Germinal center (tissue), 1 donor: ENCODE measurements at places on chromosomes 12 and 14.

DNA sequence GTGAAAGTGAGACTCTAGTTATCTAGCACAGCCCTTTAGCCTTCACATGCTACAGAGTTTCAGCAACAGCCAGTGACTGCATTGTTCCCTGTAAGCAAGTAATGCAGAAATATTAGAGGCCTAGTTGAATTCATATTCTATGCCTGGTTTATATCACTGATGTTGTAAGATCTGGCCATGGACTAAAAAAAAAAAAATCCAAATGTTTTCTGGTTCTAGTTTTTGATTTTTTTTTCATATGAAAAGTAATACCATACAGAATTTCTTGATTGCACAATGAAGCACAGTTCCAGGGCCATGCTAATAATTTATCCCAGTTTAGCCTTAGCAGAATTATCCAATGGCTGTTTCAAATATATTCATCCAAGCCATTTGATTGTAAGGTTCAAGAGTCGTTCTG is 341.5 kb upstream of the DDHD1 start:
- no peak for DNase-seq

- DNase-seq, result no peak
Observed at GRCh38 chr12:91980389-91980821, 165.2 kb downstream of the BTG1 start.

DNA sequence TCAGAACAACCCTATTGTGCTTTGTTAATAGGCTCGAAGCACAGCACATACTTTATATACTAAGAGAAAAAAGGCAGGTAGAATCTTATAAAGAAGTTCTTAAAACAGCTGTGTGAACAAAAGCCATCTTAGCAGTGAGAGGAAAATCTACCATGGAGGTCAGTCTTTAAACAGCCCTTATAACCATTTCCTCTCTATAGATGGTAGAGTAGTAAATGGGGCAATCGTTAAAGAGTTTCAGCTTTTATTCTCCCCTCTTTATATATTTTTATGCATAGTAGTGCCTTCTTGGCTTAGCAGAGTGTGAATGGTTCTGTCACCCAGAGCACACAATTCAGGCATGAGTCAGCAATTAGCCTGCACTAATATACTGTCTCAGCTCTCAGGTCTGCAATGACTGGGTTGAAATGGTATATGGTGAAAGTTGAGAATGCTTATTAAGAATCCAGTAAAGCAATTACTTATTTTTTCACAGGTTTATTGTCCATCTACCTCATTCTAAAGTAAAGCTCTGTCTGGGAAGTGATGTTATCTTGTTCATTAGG is 305.0 kb downstream of the NELL2 start:
- no peak for DNase-seq

DNA sequence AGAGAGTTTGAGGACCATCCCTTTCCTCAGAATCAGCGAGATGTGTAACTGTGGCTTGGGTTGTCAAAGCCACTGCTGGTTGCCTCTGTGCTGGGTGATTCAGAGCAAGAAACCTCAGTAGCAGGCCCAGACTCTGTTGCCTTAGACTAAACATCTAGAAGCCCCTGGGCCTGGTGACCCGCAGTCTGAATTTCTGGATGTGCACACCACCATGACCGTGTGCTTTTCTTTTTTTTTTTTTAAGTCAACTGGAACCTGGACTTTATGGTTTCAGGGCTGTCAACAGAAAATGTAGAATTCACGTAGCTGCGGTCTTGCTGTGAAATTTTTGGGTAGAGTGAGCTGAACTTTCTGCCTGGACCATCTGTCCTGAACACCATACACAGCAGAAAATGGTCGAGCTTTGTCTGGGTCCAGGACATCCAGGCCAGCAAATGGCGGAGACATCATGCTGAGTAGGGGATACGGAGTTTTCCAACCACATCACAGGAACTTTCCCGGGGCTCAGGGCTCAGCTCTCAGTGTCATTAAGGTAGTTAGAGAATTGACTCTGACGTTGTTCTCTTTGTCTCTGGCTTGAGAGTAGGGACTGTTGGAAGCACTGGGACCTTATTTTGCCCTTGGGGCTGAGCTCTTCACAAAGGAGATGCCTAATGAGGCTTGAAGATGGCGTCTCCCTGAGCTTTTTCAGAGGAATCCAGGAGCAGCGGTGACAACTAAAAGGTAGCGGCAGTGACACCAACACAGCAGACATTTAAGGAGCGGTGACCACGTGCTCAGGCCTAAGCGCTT is 23.0 kb upstream of the BATF start:
- no peak for DNase-seq

DNA sequence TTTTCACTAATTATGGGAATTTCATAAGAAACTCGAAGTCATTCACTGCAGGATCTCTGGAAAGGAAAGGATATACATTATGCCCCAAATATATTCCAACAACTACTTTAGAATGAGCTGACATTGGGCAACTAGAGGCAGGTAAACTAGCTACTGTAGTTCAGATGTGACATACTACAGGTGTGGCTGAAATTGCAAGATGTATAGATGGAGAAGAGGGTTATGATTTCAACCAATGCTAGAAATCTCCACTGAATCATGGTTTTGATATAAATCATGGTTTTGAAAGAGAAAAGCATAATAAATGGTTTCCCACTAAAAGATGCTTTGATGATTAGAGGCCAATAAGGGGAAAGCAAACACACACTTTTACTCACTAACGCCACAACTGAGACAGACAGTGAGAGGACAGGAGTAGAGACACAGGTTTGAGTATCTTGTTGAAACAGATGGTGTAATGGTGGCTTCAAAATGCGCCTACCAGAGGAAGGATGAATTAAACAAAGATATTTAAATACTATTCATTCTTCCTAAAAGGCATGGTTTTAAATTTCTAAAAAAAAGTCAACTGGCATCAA is 296.1 kb upstream of the DIO2 start:
- DNase-seq, result no peak

DNA sequence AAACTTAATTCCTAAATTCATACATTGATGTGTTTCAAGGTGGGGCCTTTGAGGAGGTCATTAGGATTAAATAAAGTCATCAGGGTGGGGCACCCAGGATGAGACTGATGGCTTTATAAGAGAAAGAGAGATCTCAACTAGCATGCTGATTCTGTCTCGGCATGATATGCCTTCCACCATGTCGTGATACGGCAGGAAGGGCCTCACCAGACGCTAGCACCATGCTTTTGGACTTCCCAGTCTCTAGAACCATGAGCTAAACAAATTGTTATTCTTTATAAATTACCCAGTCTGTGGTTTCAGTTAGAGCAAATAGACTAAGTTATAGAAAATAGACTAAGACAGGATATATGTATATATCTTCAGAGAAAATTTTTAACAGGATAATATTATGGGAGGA is 759.6 kb downstream of the MED13L start:
- DNase-seq, result no peak

- peak; percentile 57 for DNase-seq
Observed at GRCh38 chr12:14845350-14845750, 2.0 kb upstream of the ART4 start.
